ENCODE measurements at places on chromosomes 16 and 17.
A peak's percentile ranks its signal among the peaks of the same experiment; 100 is the strongest.

GRCh38 chr17:75755205-75755901 lies 9.6 kb downstream of the GALK1 start:
- no peak for DNase-seq

DNA sequence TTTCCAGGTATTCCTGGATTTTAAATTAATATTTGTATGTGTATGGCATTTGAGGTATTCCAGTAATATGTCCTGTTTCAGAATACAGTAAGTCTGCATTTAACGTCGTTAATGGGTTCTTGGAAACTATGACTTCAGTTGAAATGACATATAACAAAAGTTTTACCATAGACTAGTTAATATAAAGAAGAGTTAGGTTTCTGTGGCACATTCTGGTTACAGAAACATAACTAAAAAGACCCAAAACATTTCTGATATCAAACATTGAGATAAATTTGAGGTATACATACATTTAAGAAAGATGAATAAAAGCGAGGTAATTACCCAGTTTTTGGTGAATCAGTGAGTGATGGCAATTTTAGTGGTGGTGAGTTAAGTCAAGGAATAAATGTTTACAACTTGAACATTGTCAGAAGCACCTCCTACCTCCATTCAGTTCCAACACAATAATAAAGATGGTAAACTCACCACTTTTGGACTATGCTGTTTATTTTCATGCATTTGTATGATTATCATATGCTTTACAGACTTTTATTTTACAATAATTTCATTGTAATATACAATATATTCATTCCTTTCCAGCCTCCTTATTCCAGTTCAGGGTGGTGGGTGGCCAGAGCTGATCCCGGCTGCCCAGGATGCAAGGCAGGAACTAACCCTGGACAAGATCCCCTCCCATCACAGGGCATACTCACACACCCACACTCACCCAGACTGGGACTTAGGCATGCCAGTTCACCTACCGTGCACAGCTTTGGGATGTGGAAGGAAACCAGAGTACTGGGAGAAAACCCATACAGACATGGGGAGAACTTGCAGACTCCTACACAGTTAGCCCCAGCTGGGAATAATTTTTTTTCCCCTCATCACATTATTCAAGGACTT lies 9.7 kb downstream of the LUC7L3 start:
- no peak for DNase-seq

GRCh38 chr16:87951552-87952538 lies 611 bp downstream of the BANP start:
- peak; percentile 45 for DNase-seq

DNA sequence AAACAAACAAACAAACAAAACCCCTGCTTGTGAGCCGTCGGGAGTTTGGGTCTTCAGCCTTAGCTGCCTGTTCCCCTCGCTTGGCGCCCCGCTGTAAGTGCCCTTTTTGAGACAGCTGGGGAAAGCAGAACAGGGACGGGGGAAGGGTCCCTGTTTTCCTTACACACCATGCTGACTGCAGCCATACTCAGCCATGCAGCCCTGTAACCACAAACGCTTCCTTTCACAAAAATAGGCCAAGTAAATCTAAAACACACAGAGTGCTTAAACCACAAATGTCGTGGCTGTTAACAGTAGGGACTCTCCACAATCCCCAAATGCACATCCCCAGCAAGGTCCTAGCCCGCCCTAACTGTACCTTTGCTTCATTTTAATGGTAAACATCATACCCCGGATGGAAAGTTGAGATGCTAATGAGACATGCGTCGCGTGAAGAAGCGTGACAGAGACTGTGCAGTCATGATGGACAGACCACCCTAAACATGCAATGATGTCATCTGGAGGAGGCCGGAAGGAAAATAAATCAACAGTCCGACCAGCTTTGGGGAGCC lies 129.9 kb downstream of the MGAT5B start:
- no peak for DNase-seq

- DNase-seq: no peak
These were observed 820 bp downstream of the TLCD1 start for GRCh38 chr17:28725166-28725659.

GRCh38 chr17:8542599-8543502 lies 87.7 kb downstream of the MYH10 start:
- DNase-seq: no peak

GRCh38 chr16:50473356-50473945 lies 74.7 kb upstream of the NKD1 start:
- DNase-seq: no peak

GRCh38 chr16:85579191-85579590 lies 33.9 kb upstream of the GSE1 start:
- DNase-seq: no peak

DNA sequence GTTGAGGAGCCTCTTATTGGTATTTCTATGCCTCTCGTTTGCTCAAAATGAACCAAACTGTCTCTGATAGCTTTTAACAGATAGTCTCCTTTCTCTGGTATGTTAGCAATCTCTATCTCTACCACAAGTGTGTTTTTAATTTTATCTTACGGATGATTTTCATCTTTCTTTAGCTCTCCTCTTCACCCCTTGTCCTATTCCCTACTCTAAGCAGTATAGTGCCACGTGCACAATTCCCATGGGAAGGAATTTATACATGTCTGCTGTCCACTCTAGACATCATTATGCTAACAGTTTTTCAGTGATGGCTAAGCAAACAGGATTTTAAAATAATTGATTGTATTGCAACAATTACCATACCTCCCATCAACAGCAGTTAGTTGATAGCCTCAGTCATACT lies 177.3 kb downstream of the CYB561 start:
- DNase-seq: no peak

- peak; percentile 49 for DNase-seq
These were observed 111.9 kb downstream of the SOCS1 start for GRCh38 chr16:11144122-11144521.

- no peak for DNase-seq
These were observed 2.4 kb downstream of the OSGIN1 start for GRCh38 chr16:83955218-83956130.

DNA sequence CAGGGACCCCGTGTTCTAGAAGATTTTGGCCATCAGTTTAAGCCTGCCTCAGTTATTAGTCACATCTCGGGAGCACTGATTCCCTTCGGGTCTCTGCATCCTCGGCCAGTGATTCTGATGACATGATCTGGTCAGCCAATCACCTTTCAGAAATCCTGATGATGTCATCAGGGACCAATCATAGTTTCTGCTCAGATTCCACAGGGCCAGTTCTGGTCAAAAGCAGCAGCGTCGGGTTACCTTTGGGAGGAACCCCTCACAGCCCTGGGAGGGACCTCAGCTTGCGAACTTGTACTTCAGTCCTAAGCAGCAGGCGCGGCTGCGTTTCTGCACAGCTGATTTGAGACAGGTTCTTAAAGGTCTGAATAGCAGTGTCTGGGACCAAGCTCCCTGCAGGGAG lies 13.9 kb downstream of the KDM8 start:
- DNase-seq: no peak

GRCh38 chr16:80380514-80380913 lies 160.3 kb upstream of the DYNLRB2 start:
- no peak for DNase-seq

GRCh38 chr16:82331397-82331796 lies 161.4 kb upstream of the MPHOSPH6 start:
- peak; percentile 13 for DNase-seq

DNA sequence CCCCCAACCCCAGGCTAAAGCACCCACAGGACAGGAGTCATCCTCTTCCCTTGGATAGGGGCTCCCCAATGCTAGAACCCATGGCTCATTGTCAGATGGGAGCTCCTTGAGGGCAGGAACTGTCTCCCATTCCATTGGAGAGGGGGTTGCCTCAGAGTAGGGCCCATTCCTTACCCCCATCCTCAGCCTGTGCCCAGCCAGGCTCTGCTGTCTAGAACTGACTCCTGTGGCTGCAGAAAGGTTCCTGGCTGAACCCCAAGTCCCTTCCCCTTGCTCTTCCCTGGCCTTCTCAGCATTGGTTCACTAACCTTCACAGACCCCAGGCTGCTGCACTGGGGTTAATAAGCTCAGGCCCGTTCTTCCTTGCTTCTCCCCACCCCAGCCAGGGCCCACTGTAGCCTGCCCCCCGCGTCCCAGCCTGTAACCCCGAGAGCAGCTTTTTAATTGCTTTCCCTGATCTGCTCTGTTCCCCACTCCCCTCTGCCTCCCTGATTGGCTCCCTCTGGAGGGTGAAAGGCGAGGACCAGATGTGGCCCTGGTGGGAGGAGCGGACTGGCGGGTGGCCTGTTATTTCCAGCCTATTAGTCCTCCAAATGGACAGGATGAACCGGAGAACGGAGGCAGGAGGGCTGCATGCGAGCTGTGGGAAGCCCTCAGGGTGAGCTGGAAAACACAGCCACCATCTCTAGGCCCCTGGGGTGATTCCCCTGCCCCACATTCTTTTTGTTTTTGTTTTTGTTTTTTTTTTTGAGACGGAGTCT lies 6.0 kb upstream of the GFAP start:
- DNase-seq: peak; percentile 29

GRCh38 chr16:51119556-51119955 lies 31.5 kb downstream of the SALL1 start:
- DNase-seq: no peak

GRCh38 chr16:66003201-66003600 lies 363.3 kb upstream of the CDH5 start:
- no peak for DNase-seq

DNA sequence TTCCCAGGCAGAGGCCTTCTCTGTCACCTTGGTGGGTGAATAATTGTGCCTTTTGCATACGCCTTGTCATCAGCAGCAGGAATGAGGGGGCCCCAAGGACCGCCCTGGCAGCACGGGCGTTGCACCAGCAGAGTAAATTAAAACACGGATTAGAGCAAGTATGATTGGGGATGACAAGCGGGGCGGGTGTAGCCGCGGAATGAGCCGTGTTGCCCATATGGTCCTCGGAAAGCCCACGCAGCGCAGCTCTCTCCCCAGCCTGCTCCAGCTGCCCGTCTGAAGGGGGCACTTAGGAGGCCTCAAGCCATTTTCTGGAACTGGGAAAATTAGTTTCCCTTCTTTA lies 299.4 kb upstream of the IRX3 start:
- no peak for DNase-seq
